Urothelium cell line (cell line): ENCODE measurements at places on chromosomes 2 and 18.

GRCh38 chr2:225649274-225649673, 249.8 kb downstream of the NYAP2 start:
- DNase-seq, result no peak

DNA sequence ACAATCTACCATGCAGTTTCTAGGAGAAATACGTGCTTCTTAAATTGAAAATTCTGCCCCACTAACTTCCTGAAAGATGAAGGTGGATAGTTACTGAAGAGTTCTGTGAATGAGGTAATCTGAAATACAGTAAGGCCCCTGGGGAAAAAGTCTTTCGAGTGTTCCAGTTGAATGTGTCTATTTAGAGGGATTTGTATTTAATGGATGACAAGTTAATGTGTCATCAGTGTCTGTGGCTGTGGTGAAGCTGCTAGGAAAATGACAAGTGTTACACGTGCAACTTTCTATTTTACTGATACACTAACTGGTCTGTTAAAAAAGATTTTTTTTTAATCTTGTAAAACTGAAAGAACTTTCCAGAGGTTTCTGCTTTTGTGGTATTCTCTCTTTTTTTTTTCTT, 384.6 kb downstream of the STK39 start:
- DNase-seq, result peak; percentile 46

DNA sequence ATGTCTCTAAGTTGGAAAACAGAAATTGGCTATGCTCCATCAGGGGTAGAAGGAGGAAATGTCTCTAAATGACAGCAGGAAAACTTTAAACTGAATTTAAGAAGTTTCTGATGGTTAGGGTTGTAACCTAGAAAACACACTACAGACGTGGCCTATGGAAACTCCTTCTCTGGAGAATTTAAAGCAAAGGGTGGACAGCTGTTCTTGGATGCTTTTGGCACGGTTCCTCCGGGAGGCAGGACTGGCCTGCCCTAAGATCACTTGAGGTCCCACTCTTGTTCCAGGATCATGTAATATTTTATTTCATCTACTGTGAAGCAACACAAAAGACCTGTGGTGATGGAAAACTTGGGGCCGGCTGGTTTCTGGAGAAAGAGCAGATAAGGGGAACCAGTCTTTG, 77.0 kb downstream of the NRP2 start:
- no peak for DNase-seq

DNA sequence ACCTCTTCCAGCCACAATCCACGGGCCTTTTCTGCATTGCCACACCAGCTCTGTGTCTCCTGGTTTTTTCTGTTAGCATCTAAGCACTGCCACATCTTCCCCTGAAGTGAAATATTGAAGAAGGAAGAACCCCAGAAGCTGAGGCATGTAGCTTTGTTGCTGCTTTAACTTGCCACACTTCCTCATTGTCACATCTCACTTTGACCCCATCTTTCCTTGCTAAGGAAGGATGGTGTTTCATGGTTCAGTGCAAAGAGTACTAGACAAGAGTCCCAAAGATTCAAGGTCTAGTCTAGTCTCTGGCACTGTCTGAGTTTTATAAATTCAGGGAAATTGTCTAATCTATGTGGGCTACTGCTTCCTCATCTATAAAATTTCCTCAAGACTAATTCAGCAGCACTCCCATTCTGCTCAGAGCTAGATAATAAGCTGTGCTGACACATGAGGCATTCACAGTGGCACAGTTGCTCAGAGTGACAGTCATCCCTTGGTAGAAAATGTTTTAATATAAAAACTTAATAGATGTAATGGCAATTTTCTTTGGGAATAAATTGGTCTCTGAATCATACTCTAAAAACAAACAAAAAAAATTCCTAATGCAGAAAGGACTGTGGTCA, 483.0 kb upstream of the ID2 start:
- no peak for DNase-seq

- no peak for DNase-seq
These were observed 391.0 kb upstream of the LINC00305 start for GRCh38 chr18:64539847-64540246.

GRCh38 chr2:69629921-69630608, 13.5 kb downstream of the AAK1 start:
- no peak for DNase-seq

GRCh38 chr18:43635397-43635796, 358.1 kb upstream of the SYT4 start:
- DNase-seq, result no peak

DNA sequence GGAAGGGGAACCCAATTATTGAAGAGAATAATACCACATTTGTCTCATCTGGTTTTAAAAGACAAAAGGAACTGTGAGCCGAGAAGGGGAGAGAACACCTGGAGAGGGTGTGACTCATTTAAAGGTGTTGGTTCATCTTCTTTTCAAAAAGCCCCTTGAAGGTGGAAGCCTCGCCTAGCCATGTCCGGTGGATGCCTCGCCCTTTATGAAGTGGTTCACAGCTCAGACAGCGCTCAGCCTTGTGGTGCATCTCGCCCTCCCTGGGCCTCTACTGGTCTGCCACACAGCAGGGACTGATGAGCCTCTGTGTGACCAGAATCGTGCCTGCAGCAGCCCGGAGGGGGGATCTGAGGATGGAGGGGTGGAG, 290.0 kb upstream of the CXCR4 start:
- no peak for DNase-seq

DNA sequence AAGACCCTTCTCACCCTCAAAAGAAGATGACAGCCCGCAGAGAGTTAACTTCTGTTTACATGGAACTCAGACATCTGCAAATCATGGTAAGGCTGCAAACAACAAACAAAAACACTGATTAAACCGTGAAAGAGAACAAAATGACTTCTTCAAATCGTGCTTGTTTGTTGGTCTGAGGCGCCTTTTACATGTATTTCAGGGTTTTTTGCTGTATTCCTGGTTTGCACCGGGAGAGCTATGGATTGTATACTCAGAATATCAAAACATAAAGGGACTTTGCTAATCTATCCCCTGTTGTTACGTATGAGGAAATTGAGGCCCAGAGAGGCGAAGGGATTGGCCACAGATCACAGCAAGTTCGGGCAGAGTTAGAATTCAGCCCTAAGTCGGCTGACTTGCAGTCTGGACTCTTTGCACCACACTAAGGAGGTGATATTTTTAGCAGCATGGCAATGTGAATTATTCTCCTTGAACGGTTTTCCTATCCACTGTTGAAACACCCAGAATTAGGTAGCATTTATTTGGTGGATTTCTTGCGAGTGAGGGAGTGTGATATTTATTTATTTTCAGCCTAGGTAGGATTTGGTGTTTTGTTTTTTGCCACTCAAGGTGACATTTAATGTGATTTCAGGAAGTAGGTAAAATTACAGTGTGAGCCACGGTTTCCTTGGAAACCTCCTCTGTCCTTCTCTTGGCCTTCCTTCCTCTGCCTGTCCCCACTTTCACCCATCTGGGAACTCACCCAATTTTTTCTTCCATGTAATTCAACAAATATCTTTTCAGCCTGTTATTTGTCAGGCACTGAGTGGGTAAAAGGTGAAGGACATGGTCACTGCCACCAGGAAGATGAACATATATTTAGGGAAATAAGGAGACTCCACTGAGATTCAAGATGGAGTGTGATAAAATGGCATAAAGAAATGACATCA, 980 bp upstream of the PDE6D start:
- DNase-seq, result no peak

DNA sequence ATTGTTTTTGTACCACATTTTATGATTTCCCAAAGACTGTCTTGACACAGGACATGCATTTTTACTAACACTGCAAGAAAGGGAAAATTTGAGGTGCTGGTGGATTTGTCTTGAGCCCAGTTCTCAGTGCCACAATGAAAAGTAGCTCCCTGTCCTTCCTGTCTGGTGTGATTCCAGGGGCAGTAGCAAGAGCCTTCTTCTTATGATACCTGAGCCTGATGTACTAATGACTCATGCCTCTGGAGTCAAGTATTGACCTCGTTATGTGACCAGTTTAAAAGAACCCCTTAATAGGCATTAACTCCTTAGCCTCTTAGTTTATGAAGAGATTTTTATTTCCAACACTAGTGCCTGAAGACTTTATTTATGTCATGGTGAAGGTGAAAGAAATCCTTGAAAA, 728.6 kb downstream of the SLC4A3 start:
- DNase-seq, result no peak

GRCh38 chr18:46322941-46323340, 218.8 kb downstream of the HAUS1 start:
- no peak for DNase-seq

DNA sequence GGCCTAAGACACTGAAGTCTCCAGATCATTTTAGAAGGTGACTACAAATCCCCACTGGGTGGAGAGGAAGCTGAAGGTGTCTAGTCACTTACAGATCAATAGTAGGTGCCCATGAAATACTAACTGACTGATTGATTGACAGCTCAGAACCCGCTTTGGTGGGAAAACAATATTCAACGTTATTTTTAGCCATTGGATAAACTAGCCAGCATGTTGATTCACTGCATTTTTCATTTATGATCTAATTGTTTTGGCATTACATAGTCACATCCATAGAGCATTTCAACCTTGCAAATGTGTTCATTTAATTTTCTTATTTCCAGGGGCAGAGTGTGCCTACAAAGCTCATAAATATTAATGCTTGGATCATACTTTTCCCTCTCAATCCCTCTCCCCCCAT, 162.3 kb downstream of the MREG start:
- no peak for DNase-seq

- DNase-seq, result no peak
These were observed 546.7 kb upstream of the ID2 start for GRCh38 chr2:8134985-8135682.

- peak; percentile 45 for DNase-seq
These were observed 54.6 kb downstream of the ZFP36L2 start for GRCh38 chr2:43171789-43172188.

DNA sequence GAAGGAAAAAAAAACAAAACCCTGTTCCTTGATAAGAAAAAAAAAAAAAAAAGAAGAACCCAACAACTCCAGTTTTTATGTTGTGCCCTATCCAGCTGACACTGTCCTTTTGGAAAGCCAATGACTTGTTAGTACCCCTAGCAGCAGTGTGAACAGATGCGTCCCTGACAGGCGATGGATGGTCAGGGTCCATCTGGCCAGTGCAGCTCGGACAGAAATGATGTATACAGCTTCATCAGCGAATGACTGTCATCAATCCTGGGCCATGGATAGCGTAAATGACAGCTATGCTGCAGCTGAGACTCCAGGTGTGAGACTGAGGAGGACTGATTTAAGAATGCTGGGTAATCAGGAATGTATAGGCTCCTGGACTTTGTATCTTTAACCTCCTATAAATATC, 318.8 kb upstream of the FIGN start:
- no peak for DNase-seq

DNA sequence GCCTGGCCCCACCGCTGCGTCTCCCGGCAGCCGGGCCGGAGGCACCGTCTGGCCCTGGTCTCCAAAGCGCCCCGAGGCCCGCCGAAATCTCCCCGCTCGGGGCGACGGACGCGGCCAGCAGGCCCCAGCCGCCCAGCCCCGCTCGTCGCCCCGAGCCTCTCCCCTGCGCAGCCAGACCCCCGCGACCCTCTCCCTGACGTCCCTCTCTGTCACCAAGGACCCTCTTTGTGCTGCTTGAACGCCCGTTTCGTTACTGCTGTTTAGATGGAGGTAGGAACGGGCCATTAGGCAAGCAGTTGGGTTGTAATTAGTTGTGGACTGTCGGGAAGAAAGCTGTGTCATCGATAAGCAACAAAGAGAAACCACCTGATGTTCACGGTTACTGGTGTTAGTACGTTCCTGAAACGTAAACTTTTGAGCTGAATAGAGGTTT, 686 bp downstream of the UBXN4 start:
- peak; percentile 44 for DNase-seq

DNA sequence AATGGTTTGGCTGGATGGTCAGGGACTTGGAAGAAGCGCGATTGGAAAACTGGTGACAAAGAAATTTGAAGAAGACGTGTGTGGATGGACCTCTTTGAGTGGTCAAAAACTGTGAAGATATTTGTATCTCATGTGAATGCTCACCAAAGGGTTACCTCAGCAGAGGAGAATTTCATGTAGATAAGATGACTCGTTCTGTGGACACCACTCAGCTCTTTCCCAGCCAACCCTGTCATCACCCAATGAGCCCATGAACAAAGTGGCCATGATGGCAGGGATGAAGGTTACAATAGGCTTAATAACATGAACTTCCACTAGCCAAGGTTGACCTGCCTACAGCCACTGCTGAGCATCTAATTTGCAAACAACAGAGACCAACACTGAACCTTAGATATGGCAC, 248.3 kb downstream of the KCNE4 start:
- DNase-seq, result no peak

DNA sequence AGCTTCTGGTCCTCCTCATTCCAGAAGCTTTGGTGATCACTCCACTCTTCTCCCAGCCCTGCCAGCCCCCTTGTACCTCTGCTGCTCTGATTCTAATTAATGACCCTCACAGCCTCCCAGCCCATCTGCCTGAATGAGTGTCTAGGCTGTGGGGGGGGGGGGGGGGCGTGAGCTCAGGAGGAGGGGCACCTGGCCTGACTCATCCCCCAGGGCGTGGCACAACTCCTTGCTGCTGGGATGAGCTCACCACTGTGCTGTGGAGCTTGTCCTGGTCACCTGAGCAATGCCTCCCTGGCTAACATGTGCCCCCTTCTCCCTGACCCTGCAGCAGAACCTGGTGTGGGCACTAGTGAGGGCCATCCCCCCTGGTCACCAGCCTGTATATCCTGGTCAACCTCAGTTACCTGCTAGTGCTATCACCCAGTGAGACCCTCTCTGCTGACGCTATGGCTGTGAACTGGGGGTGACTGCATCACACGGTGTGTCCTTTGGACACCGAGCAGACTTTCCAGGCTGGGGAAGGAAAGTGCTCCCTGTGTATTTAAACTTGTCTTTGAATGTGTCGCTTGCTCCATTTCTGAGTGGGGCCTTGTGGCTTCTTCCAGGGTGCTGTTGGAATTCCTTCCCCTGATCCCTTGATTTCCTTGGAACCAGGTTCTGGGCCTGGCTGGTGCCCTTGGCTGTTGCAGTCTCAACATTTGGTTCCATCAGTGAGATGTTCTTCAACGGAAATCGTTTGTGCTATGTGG, 41.5 kb upstream of the PUM2 start:
- peak; percentile 88 for DNase-seq

DNA sequence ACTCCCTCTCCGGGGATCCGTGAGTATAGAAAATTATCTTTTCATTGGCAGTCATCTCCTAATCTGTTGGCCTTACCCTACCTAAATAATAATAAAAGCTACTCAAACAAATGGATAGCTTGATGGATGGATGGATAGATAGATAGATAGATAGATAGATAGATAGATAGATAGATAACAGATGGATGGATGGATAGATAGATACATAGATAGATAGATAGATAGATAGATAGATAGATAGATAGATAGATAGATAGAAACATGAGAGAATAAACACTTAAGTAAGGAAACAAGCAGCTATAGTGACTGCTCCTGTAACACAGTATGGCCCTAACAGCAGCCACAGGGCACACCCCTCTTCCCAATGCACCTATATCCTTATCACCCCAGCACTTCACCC, 35.1 kb downstream of the MRPL30 start:
- DNase-seq, result no peak

DNA sequence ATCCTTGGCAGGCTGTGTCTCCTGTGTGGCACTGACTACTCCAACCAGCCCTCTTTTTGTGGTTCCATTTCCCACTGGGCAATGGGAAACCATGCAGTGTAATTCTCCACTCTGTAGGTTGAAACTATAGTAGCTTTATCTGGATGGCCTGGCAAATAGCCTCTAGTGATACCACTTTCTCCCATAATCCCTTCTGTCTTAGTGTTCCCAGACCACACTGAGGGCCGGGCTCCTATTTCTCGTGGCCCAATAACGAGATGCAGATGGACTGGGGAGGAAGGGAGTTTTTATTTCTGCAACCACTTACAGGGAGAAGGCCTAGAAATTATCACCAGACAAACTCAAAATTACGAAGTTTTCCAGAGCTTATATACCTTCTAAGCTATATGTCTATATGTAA, 24.7 kb downstream of the SKA1 start:
- no peak for DNase-seq
